ENCODE measurements at places on chromosomes 4 and X.

GRCh38 chrX:79146640-79147390, 2.3 kb downstream of the GPR174 start:
- no peak for DNase-seq

DNA sequence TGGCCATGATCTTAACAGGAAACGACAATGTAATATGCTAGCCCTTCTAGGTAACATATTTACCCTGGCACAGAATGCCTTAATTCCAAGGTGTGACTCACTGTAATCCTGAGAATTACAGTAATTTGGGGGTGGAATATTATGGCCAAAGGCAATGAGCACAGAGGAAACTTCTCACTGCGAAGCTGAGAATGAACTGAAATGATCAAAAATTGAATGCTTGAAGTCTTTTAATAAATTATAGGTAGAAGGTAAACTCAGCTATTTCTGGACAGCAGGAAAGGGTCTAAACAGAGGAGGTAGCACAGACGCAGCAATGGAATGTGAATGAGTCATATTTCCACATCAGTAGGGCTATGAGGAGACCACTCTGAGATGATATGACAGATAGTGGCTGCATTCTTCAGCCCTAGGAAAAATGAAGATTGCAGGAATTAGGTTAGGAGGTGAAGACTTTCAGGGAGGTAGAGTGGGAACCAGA, 312.6 kb downstream of the PACRGL start:
- DNase-seq = no peak

DNA sequence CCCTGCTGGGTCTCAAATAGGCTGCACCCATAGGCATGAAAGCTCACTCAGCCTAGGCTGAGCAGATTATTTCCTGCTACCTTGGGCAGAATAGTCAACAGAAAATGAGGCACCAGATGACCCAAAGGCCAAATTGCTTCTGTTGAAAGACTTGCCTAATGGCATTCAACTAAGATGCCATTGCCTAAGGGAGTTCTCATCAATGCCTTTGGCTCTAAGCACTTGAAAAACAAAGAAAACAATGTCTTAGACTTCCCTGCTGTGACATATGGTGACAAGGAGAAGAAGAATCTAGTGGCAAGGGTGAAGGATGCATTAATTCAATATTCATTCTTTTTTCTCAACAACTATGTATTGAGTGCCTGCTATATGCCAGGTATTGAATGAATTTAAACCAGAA, 25.7 kb upstream of the PCDH19 start:
- no peak for DNase-seq

GRCh38 chr4:163495900-163496299, 1.4 kb downstream of the TMA16 start:
- DNase-seq = no peak

Measured in tibial artery (tissue), 4 donors.